ENCODE measurements at places on chromosomes 3 and 15. TPM values are rescaled to one million over a fixed set of nuclear protein-coding genes. Genes with fewer than 3 reads are reported as not detected.

Gene BOC
- 42.3 TPM for total RNA-seq

Gene APOD
- 52.4 TPM for total RNA-seq

Gene FHIT
- total RNA-seq, result 6.4 TPM

Gene IDH3A
- 32.1 TPM for total RNA-seq

Gene ZFYVE19
- total RNA-seq, result 39.8 TPM

Gene ACTRT3
- total RNA-seq, result 4.5 TPM

Gene WDR93
- total RNA-seq, result 0.18 TPM

Gene CASR
- not detected for total RNA-seq

Gene GNAT1
- total RNA-seq, result not detected

Gene SI
- total RNA-seq, result 0.96 TPM

Gene ZNF80
- 0.62 TPM for total RNA-seq

Gene FAM162A
- total RNA-seq, result 87.9 TPM

Gene TLR9
- not detected for total RNA-seq

Gene TP63
- total RNA-seq, result 67.5 TPM

Gene SMCO1
- total RNA-seq, result not detected

Gene LRRC3B
- total RNA-seq, result 1.5 TPM

Gene ZNF662
- total RNA-seq, result 8.6 TPM

Gene GASK1A
- total RNA-seq, result 17.5 TPM

Gene PRR20G
- 5.1 TPM for total RNA-seq

Gene C3orf33
- 4.9 TPM for total RNA-seq

Gene ALAS1
- total RNA-seq, result 39.8 TPM

Gene GOLGA6A
- total RNA-seq, result 4.4 TPM

Gene TSEN2
- total RNA-seq, result 14.9 TPM

Gene FBXL22
- 12.5 TPM for total RNA-seq

Gene NRROS
- 2.0 TPM for total RNA-seq

Gene GOLGA8G
- total RNA-seq, result not detected

Gene EFHB
- total RNA-seq, result 0.96 TPM

Gene P4HTM
- 101 TPM for total RNA-seq

Gene CHRM5
- 0.11 TPM for total RNA-seq

Gene HYAL2
- 76.1 TPM for total RNA-seq

Gene ZNF592
- total RNA-seq, result 38.7 TPM

Gene SEMA5B
- 0.09 TPM for total RNA-seq

Gene C3orf22
- not detected for total RNA-seq

Gene GCNT3
- total RNA-seq, result 1.6 TPM

Gene AADAC
- not detected for total RNA-seq

Gene TM6SF1
- 1.3 TPM for total RNA-seq

Gene PLSCR2
- total RNA-seq, result not detected

Gene IQCF6
- total RNA-seq, result not detected

Gene HYKK
- total RNA-seq, result 6.2 TPM
